ENCODE measurements at places on chromosomes 16 and 17. TPM values are rescaled to one million over a fixed set of nuclear protein-coding genes. Genes with fewer than 3 reads are reported as not detected.

DNA sequence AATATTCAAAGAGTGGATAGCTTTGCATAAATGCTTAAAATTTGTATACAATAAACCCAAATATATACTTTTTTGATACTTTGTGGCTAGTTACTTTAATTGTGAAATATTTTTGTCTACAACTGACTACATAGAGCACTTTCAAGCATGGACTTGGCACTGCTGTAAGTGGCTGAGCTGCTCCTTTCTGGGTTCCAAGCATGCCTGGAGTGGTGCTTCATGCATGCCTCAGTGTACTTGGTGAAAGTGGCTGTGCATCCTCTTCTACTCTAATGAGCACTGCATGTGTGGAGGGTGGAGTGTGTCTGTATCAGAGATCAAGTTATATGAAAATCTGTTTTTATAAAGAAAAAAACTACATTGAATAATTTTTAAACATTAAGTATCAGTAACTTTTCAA is 94.1 kb downstream of the OMG start:
- H3K36me3 ChIP-seq: peaks cover 4% of the 10 kb centered on the region
- H3K4me3 ChIP-seq: no peak overlapping the region
- H3K4me1 ChIP-seq: peaks cover 1% of the 10 kb centered on the region
- peak; percentile 38 for DNase-seq
- no peak overlapping the region for H3K27ac ChIP-seq
- H3K27me3 ChIP-seq: no peaks in the 10 kb centered on the region

DNA sequence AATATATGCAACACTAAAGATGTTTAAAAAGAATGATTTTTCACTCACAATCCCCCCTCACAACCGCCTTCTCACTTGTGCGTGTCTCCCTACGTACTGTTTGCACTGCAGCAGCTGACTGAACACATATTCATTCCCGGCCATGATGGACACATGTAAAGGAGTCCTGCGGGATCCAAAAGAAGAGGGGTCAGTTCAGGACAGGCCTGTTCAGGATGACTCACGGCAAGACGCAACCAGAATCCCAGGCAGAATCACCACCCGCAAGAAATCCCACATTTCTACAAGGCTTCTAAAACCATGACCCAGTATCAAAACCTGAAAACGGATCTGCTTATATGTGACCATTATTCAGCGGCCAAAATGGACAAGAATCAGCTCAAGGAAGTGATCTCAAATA is 52.3 kb downstream of the CYB5D2 start:
- peaks cover 23% of the 10 kb centered on the region for H3K36me3 ChIP-seq
- peak; percentile 82 for DNase-seq
- H3K4me1 ChIP-seq: peaks cover 5% of the 10 kb centered on the region
- H3K27ac ChIP-seq: no peak overlapping the region
- no peak overlapping the region for H3K4me3 ChIP-seq

GRCh38 chr17:50668025-50668837 is 33.5 kb downstream of the ABCC3 start:
- peak; percentile 41 for DNase-seq
- no peaks in the 10 kb centered on the region for H3K36me3 ChIP-seq
- H3K4me1 ChIP-seq: peaks cover 21% of the 10 kb centered on the region
- peak overlapping the region; percentile 48 for H3K27ac ChIP-seq
- H3K27me3 ChIP-seq: no peaks in the 10 kb centered on the region
- no peak overlapping the region for H3K4me3 ChIP-seq

DNA sequence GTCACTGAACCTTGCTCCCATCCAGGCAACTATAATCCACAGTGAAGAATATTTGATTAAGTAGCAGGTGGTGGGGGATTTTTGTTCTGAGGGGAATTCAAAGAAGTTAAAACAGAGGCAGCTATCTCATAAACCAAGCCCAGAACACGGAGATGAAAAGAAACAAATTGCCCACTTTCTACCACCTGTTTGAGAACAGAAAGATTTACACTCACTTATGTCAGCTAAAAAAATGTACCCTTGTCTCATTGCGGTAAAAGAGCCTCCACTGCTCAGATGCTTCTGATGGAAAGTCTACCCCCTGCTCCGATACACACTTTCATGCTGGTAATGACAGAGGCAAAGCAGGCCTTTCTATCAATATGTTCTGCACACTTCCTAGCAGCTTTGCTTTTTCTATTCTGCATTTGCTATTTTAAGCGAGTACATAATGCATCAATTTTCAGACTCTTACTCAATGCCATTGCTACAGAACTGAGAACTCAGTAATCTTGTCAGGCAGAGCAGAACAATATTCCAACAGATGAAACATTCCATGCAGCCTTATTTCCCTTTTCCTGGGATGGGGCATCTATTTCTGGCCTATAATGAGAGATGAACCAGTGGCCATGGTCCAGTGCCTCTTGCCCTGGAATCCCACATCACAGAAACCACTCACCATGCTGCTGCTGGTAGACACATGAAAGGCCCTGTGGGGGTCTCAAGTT is 29.0 kb downstream of the CDK5R1 start:
- no peaks in the 10 kb centered on the region for H3K4me1 ChIP-seq
- no peak overlapping the region for H3K27ac ChIP-seq
- no peak overlapping the region for H3K4me3 ChIP-seq
- no peaks in the 10 kb centered on the region for H3K36me3 ChIP-seq
- peaks cover 29% of the 10 kb centered on the region for H3K27me3 ChIP-seq
- no peak for DNase-seq

- H3K4me3 ChIP-seq: no peak overlapping the region
- no peaks in the 10 kb centered on the region for H3K4me1 ChIP-seq
- no peaks in the 10 kb centered on the region for H3K27me3 ChIP-seq
- H3K27ac ChIP-seq: no peak overlapping the region
- no peaks in the 10 kb centered on the region for H3K36me3 ChIP-seq
These were observed 234.7 kb downstream of the SNX29 start for GRCh38 chr16:12210925-12211869.

- H3K4me1 ChIP-seq: peaks cover 8% of the 10 kb centered on the region
- no peak overlapping the region for H3K27ac ChIP-seq
- no peaks in the 10 kb centered on the region for H3K36me3 ChIP-seq
- no peaks in the 10 kb centered on the region for H3K27me3 ChIP-seq
- peak; percentile 80 for DNase-seq
These were observed 100.6 kb downstream of the PITPNC1 start for GRCh38 chr17:67477687-67478086.

DNA sequence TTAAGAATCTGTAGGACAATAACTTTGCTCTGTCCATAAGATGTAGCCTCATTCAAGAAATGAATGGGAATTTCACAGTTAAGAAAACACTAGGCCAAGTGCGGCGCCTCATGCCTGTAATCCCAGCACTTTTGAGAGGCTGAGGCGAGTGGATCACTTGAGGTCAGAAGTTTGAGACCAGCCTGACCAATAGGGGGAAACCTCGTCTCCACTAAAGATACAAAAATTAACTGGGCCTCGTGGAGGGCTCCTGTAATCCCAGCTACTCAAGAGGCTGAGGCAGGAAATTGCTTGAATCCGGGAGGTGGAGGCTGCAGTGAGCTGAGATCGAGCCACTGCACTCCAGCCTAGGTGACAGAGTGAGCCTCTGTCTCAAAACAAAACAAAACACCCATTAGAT is 19.9 kb upstream of the RSL1D1 start:
- peaks cover 19% of the 10 kb centered on the region for H3K36me3 ChIP-seq
- peak; percentile 30 for DNase-seq
- H3K27me3 ChIP-seq: no peaks in the 10 kb centered on the region
- H3K27ac ChIP-seq: no peak overlapping the region
- H3K4me3 ChIP-seq: no peak overlapping the region

DNA sequence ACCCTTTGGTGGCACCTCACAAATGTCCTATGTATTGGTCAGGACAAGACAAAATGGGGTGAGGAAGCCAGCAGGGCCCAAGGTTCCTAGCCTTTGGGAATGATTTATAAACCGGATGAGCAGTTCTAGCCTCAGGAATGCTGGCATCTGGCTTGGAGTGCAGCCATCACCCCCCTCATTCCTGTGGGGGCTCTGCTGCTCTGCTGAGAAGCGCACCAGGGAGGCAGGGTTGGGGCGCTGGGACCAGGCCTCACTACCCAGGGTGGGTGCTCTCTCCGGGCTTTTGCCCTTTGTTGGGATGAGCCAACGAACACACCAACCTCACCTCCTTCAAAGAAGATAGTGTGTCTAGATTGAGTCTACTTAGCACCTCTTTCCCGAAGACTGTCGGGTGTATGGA is 39.2 kb downstream of the TMEM11 start:
- DNase-seq: peak; percentile 44
- no peak overlapping the region for H3K4me3 ChIP-seq

DNA sequence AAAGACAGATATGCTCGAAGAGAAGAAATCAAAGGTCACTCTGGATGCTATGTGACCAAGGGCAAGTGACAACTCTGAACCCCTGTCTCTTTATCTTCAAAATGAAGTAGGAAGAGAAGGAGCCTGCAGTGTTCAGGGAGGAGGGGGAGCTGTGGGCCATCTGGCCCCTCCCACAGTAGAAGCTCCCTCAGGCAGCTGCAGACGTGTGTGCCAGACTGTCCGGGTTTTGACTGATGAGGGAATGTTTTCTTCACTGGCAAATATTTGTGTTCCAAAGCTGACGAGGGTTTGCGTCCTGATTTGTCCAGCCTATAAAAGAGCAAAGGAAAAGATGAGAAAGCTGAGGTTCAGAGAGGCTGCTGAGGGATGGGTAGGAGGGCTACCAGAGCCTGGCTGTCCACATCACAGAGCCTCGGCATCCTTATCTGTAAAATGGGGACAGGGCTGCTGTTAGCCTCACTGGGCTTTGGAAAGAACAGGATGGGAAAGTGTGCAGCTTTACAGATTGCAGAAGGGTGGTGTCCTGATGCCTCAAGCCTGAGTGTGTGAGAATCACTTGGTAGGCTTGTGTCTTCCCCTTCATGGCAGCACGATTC is 1.8 kb upstream of the GINS2 start:
- H3K27me3 ChIP-seq: peaks cover 21% of the 10 kb centered on the region
- H3K4me3 ChIP-seq: no peak overlapping the region
- H3K36me3 ChIP-seq: no peaks in the 10 kb centered on the region
- no peak for DNase-seq

GRCh38 chr16:30698139-30698815 is 694 bp upstream of the SRCAP start:
- H3K4me1 ChIP-seq: peaks cover 8% of the 10 kb centered on the region
- no peaks in the 10 kb centered on the region for H3K27me3 ChIP-seq
- H3K4me3 ChIP-seq: peak overlapping the region; percentile 85

- H3K27me3 ChIP-seq: peaks cover 5% of the 10 kb centered on the region
- H3K4me1 ChIP-seq: no peaks in the 10 kb centered on the region
- H3K4me3 ChIP-seq: no peak overlapping the region
- no peaks in the 10 kb centered on the region for H3K36me3 ChIP-seq
These were observed 111.3 kb upstream of the CRHR1 start for GRCh38 chr17:45672792-45673191.

DNA sequence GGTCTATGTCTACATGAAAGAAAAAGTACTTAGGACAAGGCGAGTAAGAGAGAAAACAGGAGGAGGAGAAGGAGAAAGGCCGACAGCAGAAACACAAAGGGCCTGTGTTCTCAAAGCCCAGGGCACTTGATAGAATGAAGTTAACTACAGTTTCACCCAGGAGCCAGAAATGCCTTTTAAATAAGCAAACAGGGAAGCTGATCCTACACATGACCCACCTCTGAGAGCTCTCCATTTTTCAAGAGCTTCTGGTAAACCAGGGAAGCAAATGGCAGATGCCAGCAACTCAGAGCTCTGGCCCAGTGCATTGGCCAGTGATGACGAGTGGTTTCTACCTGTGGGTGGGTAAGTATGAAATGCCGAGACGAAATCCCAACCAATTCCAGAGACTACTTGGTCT is 163.4 kb downstream of the ZFHX3 start:
- peaks cover 35% of the 10 kb centered on the region for H3K36me3 ChIP-seq
- no peaks in the 10 kb centered on the region for H3K27me3 ChIP-seq
- H3K27ac ChIP-seq: no peak overlapping the region
- DNase-seq: no peak

GRCh38 chr16:59573528-59574271 is 839.6 kb upstream of the GOT2 start:
- no peak overlapping the region for H3K4me3 ChIP-seq
- no peaks in the 10 kb centered on the region for H3K27me3 ChIP-seq
- H3K4me1 ChIP-seq: peaks cover 2% of the 10 kb centered on the region
- no peaks in the 10 kb centered on the region for H3K36me3 ChIP-seq
- peak; percentile 95 for DNase-seq

The CCL17 gene
- total RNA-seq: not detected

The PPP4C gene
- 209 TPM for total RNA-seq

The MPO gene
- total RNA-seq: not detected

The OTOA gene
- total RNA-seq: not detected

The ACSM2A gene
- total RNA-seq: not detected

Data from IMR-90 (cell line).